ENCODE measurements at places on chromosomes 6 and 20. TPM values are rescaled to one million over a fixed set of nuclear protein-coding genes. Genes with fewer than 3 reads are reported as not detected.

Gene GSTA4
- 14.4 TPM for total RNA-seq

Gene SCUBE3
- 0.60 TPM for total RNA-seq

Gene AP5S1
- 10.7 TPM for total RNA-seq

Gene VWA7
- 0.40 TPM for total RNA-seq

Gene GGTLC1
- not detected for total RNA-seq

Gene HS3ST5
- not detected for total RNA-seq

Gene AGPAT4
- total RNA-seq = 6.8 TPM

Gene GRM1
- total RNA-seq = under 0.01 TPM

Gene DACT2
- not detected for total RNA-seq
